M059J (cell line): ENCODE measurements at places on chromosomes 1 and 21.

DNA sequence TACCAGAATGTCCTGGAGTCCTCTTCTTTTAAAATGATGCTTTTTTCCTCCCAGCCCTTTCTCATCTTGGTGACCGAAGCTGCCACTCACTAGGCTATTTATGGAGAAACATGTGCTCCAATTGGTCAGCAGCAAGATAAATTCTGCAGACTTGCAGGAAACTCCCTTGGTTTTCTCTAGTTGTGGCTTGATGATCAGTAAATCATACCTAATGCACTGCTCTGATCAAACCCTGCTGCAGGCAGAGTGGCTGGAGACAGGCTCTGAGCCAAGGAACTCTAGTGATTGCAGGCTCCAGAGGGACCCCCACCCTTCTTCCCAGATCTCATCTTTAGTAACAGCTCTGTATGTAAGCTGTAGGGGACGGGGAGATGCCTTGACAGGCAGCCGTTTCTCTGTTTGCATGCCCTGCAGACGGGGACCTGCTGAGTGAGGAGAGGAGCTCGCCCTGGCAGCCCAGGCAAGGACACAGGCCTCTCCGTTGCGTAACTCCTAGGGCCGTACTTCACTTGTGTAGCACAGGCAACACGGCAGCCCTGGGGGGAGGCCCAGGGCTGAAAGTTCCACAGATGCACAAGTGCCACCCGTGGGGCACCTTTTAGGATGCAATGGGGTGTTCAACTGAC lies 14.5 kb downstream of the SLC6A17 start:
- no peak for DNase-seq

GRCh38 chr1:58748666-58749065 lies 35.2 kb downstream of the JUN start:
- DNase-seq = no peak

DNA sequence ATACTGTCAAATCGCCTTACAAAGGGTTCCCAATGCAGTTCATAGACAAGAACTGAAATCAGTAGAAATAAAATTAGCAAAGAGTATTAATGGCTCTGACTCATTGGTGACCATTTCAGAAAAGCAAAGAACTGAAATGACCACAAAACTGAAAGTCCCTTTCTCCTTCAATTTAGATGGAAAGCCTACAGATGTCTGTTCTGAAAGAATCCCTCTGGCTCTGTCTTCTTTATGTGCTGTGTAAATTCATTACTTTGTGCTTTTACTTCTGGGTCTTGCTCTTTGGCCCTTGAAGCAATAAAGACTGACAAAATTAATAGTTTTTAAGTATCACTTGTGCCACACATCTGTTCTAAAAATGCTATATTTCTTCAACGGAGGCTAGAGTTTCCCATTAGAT lies 62.7 kb upstream of the GPR89A start:
- DNase-seq = peak; percentile 31

GRCh38 chr1:94119796-94120569 lies 965 bp downstream of the ABCA4 start:
- DNase-seq = no peak

DNA sequence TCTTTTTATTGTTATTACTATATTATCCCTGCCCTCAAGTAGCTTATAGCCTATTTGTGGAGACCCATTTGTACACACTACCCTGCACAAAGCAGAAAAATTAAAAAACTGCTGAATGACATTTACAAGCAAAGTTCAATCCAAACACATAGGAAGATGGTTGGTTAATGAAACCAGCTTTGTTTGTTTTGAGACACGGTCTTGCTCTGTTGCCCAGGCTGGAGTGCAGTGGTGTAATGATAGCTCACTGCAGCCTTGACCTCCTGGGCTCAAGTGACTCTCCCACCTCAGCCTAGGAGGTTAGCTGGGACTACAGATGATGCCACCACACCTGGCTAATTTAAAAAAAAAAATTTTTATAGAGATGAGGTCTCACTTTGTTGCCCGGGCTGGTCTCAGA lies 31.6 kb downstream of the TGFB2 start:
- DNase-seq = peak; percentile 68

DNA sequence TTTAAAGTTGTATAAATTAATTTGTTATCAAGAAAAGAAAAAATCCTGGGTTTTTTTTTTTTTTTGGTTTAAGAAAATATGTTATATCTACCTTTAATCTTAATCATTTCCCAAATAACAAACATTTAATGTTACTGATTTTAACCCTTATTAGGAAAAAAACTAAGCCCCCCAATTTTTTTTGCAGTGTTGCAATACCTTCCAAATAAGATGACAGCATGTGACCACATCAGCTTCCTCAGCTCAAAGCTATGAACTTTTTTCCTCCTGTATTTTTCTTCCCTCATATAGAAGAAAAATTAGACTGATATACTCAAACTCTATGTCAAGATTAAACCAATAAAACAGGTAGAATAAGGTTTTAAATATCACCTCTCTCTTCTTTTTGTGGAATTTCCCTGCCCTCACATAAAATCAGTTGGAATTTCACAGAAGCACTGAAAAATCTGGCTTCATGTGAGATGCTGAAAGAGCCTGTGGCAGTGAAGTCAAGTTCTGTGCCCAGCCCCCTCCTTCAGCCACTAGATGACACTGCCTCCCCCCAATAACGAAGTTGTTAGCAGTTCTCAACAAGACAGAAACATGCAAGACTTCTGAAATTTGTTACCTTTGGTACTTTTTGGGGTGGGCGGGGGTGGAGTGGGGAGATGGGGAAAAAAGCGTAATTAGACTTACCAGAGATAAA lies 9.6 kb upstream of the SMYD2 start:
- no peak for DNase-seq

DNA sequence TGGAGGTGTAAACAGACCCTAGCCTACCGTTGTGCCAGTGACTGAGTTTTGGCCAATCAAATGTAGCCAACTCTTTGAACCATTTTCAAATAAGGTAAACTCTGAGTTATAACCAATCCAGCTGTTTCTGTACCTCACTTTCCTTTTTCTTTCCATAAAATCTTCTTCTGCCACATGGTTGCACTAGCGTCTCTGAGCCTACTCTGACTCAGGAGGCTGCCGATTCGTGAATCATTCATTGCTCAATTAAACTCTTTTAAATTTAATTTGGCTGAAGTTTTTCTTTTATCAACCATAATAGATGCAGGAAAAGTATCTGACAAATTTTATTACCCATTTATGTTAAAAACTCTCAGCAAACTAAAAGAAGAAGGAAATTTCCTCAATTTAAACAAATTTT lies 111.5 kb upstream of the LYPLAL1 start:
- peak; percentile 37 for DNase-seq

DNA sequence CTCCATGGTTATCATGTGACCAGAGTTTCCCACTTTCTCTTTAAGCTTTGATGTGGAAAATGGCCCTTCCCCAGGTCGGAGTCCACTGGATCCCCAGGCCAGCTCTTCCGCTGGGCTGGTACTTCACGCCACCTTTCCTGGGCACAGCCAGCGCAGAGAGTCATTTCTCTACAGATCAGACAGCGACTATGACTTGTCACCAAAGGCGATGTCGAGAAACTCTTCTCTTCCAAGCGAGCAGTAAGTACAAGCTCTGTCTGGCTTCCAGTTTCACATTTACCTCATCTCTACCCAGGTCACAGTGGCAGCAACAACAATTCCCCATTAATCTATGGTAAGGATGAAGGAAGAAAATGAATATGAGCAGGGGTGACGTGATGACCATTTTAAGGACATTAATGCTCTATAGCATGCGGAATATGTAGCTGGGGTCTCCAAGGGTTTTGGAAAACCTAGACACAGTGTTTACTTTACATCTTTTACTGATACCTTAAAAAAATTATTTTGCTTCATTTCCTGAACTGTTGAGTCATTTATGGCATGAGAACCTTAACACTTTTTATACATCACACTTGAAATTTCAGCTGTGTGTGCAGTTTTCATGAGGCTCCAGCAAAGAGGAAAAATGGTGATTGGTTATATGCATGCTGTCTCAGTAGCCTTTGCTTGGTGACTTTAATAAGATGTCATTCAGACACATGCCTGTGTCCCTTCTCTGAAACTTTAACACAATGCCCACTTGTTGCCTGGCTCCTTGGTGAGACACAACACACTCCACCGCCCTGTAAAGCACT lies 286.3 kb upstream of the SGIP1 start:
- no peak for DNase-seq

- no peak for DNase-seq
Observed at GRCh38 chr1:223189525-223189902, 46.5 kb upstream of the TLR5 start.

GRCh38 chr21:26105819-26106218 lies 64.8 kb downstream of the APP start:
- DNase-seq = no peak

DNA sequence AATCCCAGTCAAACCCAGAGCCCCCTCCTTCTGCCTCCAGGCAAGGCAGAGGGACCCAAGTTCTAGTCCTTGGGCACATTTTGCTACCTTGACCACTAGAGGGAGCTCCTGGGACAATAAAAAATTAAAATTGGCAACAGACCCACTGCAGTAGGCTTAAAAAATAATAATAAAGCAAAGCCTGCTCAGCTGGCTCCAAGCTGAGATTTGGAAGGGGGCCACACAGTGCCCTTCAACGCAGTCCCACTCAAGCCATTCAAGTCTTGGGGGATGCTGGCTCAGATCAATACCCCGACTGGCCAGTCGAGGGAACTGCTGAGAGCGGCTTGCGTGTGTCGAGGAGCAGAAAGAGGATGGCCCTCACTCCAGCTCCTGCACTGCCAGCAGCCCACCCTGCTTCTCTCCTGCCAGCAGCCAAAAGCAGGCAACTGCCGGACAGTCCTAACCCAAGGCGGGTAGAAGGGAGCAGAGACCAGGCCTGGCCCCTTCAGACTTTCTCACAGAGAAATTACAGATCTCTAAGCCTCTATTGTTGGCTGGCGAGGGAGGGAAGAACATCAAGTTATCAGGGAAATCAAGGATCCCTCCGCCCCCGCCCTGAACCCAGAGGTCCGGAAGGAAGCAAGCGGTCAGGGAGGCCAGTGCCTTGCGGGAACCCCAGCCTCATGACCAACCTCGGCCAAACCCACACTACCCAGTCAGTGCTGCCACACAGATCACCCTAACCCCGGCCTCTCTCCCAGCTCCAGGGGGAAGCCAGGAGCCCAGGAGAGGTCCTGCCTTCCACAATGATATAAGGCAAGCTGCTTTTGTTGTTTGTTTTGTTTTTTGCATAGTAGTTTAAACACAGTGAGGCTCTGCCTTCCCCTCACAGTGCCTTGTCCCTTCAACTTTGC lies 4.9 kb upstream of the ALDH4A1 start:
- peak; percentile 62 for DNase-seq

DNA sequence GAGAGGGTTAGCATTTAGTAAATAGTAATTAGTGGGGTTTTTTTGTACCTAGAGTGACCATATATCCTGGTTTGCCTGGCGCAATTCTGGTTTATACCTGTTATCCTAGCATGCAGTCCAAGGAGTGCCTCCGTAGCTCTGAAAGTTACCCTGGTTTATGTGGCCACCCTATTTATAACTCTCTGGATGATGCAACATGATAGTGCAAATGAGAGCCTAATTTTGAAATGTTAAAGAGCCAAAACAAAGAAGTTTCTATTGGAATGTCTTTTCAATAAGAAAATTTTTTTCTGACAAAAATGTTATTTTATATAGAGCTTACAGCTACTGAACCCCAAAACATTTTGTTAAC lies 5.7 kb downstream of the AHCYL1 start:
- no peak for DNase-seq

DNA sequence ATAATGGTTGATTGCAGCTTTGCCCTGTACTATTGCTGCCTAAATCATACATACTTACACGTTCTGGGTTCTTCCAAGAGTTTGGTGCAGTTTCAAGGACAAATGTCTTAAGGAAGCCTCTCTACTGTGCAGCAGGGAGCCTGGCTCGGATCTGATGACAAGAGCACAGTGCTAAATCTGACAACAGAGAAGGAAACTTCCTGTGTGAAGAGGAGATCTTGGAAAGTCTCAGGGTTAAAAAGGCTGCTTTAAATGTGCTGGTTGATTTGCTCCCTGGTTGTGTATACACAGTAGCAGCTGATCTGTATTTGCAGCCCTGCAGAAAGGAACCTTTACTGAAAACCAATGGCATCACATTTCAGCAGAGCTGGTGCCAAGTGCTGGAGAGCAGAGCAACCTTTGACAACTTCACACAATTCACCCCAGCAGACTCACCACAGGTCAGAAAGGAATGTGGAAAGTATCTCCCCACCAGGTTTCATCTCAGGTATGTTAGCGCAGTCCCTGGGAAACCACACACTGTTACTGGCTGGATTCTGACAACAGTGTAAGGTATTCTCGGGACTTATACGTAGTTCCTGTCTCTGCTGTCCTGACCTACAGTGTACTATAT lies 355.0 kb upstream of the ESRRG start:
- DNase-seq = no peak

- DNase-seq = no peak
Observed at GRCh38 chr1:117359561-117360289, 7.5 kb upstream of the MAN1A2 start.
